ENCODE measurements at places on chromosomes 2 and 18.

DNA sequence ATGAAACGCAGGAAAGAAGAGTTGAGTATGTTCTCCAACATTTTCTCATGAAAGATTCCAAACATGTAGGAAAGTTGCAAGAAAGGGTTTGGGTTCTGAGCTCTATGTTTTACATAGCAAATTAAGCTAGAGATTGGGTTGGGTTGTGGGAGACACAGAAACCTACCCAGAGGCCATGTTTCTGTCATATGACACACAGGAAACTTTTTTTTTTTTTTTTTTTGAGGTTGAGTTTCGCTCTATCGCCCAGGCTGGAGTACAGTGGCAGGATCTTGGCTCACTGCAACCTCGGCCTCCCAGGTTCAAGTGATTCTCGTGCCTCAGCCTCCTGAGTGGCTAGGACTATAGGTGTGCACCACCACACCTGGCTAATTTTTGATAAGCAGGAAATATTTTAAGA, 57.6 kb downstream of the DOCK10 start:
- DNase-seq = no peak

- DNase-seq = no peak
Measured at GRCh38 chr2:138106606-138107005, 142.3 kb downstream of the HNMT start.

DNA sequence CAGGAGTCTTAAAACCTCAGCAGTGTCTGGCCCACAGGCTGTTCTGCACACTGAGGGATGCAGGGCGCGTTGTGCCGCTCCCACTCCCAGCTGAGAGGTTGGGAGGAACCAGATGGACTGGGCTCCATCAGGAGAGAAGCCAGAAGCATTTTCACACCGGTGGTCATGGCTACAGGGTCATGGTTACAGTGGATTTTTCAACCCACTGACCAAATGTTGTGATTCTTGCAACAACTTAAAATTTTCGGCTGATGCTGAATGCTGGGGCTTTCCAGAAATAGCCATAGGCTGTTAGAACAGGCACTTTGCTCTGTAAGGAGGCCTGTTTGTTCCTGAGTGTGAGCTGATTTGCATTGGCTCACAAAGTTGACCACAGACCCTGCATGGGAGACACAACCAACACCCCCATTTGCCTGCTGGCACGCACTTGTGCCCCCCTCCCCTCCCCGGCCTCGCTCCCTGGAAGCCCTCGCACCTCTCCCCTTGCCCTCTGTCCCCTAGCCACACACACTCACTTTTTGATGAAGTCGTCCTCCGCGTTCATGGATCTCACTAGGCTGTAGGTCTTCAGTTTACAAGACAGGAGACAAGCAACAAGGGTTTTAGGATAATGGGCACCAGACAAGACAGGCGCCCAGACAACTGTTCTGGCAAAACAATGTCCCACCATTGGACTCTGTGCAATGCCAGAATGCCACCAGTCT, 3.4 kb downstream of the LPIN1 start:
- no peak for DNase-seq

DNA sequence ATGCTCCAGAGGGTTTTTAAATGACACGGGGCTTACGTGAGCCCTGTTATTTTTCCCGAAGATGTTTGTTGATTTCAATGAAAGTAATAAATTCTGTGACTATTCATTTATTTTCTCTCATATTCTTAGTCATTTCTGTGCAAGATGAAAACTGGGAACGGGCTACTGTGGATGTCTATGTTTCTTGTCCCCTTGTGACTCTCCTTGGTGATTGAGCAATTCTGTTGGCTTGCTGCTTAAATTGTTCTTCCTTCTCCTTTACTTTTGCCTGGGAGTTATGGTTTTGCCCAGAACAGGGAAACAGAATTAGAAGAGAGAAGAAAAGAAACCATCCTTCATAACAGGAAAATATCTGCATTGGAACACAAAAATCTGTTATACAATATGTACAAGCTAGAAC, 508.2 kb upstream of the DSEL start:
- no peak for DNase-seq

DNA sequence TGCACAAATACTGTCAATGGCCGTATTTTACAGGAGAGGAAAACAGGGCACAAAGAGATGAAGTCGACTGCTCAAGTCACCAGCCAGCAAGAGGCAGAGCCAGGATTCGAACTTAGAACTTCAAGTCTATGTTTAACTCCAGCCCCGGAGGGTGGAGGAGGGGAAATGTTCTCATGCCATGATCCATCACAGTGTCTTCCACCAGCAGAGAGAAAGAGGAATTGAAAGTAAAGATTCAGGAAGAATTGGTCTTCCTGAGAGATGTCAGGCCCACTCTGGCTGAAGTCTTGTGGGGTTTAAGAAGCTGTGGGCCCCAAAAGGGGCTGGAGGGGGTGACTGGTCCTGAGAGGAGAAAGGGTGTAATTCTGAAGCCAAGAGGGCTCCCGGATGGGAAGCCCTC, 260.0 kb downstream of the TNS1 start:
- no peak for DNase-seq

DNA sequence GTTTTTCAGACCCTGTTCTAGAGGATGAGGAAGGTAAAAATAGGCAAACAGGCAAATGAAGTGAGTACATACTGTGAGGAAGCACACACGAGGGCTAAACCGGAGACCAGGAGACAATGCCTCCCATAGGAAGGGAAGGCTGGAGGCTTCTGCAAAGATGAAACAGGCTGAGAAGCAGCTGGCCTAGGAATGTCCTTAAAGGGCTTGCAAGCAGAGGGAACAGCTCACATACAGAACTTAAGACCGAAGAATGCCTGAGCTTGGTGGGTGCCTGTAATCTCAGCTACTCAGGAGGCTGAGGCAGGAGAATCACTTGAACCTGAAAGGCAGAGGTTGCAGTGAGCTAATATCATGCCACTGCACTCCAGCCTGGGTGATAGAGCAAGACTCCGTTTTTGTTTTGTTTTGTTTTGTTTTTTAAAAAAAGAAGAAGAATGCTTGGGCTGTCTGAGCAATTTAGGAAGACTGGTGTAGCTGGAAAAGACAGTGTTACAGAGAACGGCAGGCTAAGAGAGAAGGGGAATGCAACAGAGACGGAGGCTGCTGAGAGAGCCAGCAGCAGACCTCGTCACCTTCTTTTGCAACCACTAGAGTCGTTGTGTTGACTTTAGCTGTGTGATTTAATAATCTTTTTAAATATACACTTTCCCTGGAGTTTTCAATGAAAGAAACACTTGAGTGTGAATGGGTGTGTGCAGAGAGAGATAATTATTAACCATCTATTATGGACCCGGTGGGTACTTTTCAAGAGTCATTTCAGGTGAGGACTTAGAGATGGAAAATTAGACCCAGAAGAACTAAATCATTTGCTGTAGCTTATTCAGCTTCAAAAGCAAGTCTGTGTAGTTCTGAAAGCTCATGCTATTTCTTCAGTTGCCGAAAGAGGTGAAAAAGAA, 232.8 kb downstream of the GALR1 start:
- DNase-seq = no peak

DNA sequence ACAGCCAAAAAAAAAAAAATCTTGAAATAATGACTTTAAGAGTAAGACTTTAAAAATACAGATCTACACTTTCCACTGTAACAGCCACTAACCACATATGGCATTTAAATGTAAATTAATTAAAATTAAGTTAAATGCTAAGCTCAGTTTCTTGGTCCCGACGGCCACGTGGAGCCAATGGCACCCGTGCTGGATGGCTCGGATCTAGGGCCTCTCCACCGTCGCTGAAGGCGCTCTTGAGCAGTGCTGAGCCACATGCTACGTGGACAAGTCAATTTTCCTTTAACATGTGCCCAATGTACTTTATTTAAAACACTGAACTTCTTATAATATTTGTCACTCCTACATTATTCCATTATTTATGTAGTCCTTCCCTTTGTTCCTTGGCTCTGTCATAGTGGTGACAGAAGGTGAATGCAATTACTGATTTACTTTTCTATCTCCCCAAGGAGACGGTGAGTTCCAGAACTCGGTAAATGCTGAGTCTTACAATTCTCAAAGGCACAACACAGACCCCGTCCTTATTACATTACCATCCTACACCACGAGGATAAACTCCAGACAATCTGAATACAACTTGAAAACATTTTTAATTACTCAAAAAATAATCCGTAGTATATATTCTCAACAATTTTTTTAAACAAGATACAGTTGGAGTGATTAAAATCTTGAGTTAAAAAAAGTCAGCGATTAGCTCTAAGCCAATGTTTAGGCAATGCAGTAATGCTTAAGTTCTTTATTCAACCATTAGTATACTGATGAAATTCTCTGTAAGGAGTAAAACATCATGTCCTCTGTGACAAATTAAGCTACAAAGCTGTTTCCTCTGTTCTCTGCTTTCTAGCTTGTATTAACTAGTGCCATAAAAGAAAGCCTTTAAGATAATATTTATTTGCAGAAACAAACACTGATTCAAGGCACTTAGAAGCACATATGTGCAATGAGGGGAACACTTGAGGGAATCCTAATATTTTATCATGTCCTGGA, 95.1 kb downstream of the AFF3 start:
- DNase-seq = no peak

DNA sequence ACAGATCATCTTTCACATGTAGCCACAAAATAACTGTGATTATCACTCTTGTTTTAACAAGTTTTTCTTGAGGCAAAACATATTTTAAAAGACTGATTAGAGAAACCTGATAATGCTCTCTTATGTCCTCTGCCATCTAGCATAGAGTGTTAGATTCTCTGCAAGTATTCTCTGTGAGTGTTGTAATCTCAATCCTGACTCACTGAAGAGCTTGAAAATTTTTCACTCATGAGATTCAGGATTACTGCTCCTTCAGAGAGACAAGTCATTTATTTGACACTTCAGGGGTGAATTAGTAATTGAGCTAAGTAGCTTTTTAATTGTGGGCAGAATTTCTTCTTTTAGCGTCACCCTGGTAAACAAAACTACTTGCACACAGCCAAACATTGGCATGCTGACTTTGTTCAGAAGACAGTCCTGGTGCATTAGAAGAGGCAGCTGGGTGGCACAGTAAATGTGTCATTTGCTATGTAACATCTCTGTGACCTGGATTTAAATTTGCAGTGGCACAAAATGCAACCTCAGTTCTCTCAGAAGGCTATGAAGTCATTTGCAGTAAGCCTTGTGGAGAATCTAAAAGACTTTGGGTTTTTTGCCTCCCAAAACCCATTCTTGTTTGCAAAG, 172.9 kb downstream of the LRP1B start:
- DNase-seq = no peak

DNA sequence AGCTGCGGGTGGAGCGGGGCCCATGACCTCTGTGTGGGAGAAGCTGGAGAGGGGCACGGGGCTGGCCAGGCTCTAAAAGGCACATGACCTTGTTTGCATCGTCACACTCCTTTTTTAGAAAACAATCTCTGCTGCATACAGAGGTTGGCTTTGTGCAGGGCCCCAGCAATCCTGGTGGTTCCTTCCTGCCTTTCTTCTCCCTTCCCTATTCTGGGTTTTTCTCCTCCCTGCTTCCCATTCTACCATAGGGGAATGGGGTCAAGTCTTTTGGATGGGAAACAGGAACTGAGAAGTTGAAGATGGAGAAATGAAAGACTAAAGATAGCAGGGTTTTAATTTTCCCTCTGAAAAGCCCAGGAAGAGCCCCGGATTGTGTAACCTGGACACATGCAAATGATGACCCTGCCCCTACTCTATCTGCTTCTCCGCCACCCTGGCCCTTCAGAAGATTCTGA, 53.9 kb downstream of the ASAP2 start:
- no peak for DNase-seq

DNA sequence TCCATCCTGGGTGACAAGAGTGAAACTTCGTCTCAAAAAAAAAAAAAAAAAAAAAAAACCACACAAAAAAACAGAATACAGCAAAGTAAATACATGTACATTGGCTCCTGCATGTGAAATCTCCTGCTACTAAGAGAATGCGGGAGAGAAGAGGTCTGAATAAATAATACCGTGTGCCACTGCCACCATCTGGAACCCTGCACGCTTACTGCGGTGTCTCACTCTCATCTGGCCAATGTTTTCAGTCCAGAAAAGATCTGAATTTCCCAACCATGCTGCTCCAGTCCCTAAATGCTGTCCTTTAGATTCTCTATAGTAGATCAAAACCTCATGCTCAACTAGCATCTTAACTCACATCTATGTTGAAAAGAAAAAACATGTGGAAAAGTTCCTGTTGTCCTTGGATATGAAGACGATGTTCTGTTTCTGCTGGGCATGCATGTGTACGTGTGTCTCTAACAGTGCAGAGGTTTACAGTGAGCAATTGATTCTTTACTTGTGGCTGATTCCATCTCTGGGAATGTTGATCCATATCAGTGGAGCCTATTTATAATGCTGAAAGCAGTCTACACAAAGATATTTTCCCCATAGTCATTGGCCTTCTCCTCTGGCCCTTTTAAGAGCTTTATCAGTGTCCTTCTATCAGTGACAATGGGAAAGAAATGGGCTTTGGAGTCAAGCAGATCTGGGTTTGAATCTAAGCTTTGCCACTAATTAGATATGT, 11.9 kb downstream of the STON1 start:
- DNase-seq = no peak

DNA sequence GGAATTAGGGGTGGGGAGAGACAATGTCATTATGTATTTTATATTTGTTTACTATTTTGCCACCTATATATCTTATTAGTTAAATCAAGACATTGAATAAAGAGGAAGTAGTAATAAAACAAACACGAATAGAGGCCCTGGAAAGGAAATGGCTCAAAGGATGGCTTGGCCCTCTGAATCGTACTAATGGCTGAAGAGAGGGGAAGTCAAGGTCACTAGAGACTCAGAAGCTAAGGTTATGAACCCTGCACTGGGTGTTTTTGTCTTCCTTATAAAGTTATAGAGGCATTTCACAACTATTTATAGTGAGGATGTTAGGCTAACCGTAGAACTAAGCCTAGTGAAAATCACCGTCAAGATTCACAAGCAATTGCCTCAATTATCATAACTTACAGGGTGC, 685.9 kb downstream of the ARHGAP15 start:
- no peak for DNase-seq

DNA sequence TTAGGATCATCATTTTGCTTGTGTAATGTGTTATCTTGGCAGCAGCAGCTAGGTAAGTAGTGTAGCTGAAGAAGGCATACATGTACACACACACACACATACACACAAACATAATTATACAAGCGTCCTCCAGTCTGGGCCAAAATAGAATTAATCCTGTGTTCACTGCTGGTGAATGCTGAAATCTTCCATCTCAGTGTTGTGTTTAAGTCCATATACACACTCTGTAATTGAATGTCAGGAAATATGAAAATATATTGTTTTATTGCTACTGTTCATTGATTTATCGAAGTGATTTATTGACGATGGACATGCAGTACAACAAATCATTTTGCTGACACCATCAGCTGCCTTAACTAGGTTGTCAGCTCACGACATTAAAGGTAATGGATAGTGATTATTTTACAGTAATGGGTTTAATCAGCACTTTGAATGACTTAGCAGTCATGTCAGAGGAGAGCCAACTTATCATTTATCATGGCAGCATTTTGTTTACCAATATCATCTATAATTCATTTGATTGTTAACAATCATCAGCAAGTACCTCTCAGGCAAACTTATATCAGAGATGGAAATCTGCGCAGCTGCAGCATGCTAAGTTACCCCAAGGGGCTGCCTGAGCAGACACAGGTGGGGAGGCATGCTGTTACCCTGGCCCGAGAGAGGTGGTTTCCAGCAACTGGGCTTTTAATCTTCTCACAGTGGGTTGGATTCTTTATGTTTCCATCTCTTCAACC, 83.7 kb upstream of the FSHR start:
- no peak for DNase-seq
